Stimulated activated CD4-positive, alpha-beta T cell treated with anti-CD3 and anti-CD28 coated beads, Interleukin-4, amount 100 ng/mL, for 48 hours (primary cell): ENCODE measurements at places on chromosomes 4 and X.

GRCh38 chr4:58064653-58065052 lies 954.5 kb upstream of the IGFBP7 start:
- no peak for DNase-seq

DNA sequence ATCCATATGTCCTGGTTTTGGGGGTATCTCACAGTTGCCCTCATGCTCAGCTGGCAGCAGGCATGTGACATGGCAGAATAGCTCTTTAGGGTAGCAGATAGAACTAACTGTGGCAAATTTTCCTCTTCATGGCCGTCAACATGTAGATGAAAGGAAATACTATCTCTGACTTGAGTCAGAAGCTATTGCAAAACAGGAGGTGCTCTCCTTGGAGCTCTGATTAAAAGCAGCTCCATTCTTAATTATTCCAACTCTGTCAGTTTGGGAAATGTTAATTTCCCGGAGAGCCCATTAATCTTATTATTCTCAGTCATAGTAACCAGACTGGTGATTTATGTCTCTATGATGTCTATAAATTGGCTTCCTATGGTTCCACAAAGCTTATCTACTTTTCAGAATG lies 18.2 kb downstream of the IL13RA1 start:
- no peak for DNase-seq

DNA sequence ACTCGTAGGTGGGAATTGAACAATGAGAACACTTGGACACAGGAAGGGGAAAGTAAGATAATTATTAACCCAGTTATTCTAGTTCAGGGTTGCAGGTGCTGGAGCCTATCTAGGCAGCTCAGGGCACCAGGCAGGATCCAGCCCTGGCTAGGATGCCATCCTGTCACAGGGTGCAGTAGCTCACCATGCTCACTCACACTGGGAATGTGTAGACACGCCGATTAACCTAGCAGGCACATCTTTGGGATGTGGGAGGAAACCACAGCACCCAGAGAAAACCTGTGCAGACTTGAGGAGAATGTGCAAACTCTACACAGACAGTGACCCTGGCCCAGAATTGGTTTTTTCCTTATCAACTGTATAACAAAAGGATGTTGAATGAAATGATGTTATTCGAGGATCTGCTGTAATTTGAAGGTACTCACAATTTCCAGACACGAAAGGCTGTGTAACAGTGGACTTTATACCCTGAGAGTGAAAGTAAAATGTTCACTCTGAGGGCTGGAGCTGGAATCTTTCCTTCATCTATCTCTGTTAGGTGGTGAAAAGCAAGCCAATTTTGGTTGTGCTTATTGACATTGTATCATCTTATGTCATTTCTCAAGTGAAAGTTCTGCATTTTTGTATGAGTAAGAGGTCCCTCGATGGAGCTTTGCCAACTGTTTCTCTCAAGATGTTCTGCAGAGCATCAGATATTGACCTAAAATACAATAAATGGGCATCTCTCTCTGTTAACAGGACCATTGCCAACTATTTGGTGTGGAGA lies 78.8 kb downstream of the PHEX start:
- no peak for DNase-seq

DNA sequence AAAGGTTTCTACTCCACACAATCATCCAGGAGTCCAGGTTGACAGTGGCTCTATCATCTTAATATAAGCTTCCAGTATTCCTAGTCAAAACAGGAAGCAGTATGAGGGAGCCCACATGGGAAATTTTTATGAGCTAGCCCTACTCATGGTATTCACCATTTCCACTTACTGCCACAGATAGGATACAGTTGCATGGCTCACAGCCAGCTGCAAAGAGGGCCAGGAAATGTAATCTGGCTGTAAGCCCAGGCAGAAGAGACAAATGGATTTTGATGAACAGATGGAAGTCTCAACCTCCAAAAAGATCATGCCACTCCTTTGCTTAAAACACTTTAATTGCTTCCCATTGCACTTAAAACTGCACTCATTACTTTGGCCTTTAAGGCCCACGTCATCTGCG lies 150.6 kb downstream of the ADAMTS3 start:
- no peak for DNase-seq

- no peak for DNase-seq
Measured at GRCh38 chr4:155818639-155819038, 47.4 kb downstream of the ASIC5 start.

GRCh38 chrX:154373340-154374306 lies 811 bp downstream of the FLNA start:
- no peak for DNase-seq

DNA sequence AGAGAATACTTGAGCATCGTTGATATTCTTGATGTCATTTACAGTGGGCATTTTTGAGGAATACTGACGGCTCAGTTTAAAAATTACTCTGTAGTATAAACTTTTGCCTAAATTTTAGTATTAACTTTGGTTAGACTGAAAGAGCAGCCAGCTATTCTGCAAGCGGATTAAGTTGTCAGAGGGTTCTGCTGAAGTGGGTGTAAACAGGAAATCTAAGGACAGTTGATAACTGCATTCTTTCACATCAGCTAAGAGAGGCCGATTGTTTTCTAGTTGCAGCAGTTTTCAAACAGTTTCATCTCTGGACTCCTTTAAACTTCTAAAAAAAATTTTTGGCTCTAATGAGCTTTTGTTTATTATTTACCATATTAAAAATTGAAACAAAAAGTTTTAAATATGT lies 149.6 kb downstream of the RAPGEF2 start:
- no peak for DNase-seq

DNA sequence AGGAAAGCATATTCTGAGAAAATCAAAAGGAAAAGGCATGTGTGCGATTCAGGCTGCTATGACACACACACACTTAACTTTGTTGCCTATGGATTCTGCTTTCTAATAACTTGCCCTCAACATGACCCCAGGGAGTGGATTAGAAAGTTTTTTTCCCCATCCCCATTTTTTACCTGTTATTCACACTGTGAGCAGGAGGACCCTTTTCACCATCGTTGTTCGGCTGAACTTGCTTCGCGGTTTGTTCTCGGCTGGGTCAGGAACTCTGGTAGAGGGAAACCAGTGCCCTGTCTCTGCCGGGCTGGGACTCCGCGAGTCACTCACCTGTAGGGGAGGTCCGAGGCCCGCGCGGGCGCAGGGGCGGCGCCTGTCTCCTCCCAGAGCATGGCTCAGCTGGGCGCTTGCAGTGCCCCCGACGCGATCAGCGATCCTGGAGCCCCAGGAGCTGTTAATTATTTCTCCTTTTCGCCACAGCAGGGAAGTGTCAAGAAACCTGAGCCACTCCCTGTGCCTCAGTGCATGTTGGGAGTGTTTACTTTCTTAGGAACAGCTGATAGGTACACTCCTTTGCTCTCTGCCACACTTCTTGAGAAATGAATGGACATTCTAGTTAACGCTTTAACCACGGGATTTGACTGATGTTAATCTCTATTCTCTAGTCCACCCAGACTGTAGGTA lies at the start of gene RASSF6:
RASSF6 (minus strand) TSS at position 322 of the 678 bp plus-strand sequence. CDS start 8,641 bp downstream, outside the sequence.
- DNase-seq = peak; percentile 8

GRCh38 chrX:9195199-9195880 lies 161.4 kb upstream of the FAM9B start:
- DNase-seq = no peak

GRCh38 chrX:132114607-132115006 lies 13.2 kb downstream of the FRMD7 start:
- DNase-seq = no peak

DNA sequence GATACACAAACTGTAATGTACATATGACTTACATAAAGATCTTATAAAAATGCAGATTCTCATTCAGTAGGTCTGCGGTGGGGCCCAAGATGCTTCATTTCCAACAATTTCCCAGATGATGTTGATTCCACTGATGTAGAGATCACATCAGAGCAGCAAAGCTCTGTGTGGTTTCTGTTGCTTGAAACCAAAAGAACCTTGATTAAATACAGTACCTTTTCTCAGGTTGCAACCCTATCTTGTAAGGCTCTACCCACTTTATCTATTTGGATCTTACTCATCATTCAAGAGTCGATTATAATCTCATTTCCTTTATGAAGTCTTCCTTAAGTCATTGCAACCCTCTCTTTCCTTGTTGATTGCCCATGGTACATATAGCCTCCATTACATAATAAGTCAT lies 816.8 kb downstream of the RPA4 start:
- no peak for DNase-seq

DNA sequence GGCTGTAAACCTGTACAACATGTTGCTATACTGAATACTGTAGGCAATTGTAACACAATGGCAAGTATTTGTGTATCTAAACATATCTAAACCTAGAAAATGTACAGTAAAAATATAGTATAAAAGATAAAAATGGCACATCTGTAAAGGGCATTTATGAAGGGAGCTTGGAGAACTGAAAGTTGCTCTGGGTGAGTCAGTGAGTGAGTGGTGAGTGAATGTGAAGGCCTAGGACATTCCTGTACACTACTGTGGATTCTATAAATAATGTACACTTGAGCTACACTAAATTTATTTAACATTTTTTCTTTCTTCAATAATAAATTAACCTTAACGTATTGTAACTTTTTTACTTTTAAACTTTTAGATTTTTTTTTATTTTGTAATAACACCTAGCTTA lies 5.0 kb upstream of the SHROOM4 start:
- no peak for DNase-seq

GRCh38 chrX:66489339-66489738 lies 149.5 kb downstream of the EDA2R start:
- no peak for DNase-seq
